Stimulated activated memory B cell treated with anti-CD40 and anti-IgM and Interleukin-4, amounts not matched to agents 10 μg/mL and 1 μg/mL and 100 μg/mL, for 72 hours (primary cell): ENCODE measurements at places on chromosomes 12 and 14.

DNA sequence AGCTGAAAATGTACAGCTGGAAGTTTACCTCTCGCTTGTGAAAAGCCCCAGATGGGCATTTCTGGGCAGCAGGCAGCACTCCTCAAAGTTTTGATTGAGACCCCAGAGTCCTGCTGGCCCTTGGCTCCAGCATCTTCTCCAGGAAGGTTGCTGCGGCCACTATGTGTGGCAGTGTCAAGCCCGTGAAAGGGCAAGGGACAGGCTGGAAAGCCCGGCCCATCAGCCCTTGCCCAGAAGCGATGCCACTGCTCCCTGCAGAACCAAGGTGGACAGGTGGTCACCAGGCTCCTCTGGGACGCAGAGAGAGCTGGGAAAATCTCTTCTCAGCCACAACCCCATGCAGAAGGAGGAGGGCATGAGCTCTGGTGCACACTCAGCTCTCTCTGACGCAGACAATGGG is 73.5 kb upstream of the BCL11B start:
- ATAC-seq: no peak

DNA sequence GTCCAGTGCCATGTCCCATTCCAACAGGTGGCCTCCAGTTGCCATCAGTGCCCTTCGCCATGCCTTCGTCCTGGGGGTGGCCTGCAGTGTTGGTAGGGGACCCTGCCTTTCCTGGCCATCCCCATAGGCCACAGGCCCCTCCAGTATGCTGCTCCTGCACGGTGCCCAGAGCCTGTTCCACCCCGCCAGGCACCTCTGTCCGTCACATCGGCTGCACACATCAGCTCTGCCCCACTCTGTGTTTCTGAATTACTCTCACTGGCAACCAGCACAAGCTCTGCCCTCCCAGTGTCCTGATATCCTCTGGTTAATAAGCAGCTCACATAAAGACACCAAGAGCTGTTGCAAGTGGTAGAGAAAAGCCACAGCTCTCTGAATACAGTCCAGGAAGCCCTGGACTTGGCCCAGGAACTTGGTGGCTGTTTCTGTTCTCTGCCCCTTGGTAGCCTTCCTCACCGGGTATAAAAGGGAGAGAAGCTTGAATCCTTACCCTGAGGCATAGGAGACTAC is 31.3 kb upstream of the ATP2A2 start:
- ATAC-seq: no peak

DNA sequence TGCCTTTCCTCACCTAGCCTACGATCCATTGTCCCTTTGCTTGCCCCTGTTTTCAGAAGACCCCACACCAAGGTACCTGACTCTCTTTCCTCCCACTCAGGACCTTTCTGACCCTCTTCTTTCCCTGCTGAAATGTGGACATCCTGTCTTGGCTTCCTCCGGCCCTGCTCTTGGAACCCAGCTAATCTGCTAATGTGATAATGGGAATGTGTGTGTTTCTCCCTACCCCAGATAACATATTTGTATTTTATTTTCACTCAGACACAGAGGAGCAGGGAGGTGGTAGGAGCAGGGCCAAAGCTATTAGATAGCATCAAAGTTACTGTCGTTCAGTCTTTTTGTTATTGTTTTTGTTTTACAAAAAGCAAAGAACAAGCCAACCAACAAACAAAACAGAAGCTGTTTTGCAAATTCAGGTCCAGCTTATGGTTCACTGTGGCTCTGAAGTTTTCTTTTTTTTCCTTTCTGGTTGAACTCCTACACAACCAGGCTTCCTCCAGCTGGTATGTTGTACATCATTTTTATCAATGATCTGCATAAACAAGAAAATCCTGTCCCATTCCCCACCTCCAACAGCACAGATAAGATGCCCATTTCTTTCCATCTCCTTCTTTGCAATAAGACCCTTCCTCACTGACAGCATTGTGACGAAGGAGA is 137.3 kb downstream of the C12orf75 start:
- ATAC-seq: no peak

- no peak for ATAC-seq
Observed at GRCh38 chr14:33941718-33942117, 9.2 kb downstream of the EGLN3 start.

GRCh38 chr12:13102461-13103195 is 839 bp downstream of the GSG1 start:
- no peak for ATAC-seq

GRCh38 chr12:4539167-4539870 is 629 bp downstream of the RAD51AP1 start:
- ATAC-seq: no peak

DNA sequence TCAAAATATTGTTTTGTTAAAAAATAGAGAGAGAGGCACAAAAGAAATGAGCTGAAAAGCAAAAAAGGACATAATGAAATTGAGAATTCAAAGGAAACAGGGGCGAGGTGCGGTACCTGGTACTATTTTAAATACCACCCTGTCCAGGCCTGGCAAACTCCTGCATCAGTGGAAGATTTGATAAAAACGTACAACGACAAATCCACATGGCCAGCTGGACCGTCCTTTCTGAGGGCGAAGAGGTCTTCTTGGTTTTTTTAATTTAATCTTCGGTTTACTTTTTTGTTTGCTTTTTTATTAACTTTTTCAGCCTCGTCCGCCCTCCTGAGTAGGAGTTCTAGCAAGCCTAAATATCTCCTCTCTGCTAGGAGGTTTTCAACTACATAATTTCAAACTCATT is 11.9 kb downstream of the BCL11B start:
- no peak for ATAC-seq

- ATAC-seq: no peak
Observed at GRCh38 chr14:56304456-56304855, 186.2 kb downstream of the PELI2 start.

DNA sequence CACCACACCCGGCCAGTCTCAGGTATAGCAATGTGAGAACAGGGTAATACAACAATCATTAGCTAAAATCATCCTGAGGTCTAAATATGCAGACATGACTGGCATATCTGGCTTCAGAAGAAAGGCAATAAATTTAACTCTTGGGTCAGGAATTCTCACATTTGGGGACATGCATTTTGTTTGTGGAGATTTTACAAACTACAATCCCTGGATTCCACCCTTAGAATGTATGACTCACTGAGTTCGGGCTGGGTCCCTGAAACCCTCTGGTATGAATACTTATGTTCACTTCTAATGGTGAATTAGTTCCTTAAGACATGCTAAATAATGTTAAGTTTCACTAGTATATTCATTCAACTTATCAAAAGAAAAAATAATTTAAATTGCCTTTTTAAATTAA is 98.9 kb upstream of the HMGA2 start:
- no peak for ATAC-seq

DNA sequence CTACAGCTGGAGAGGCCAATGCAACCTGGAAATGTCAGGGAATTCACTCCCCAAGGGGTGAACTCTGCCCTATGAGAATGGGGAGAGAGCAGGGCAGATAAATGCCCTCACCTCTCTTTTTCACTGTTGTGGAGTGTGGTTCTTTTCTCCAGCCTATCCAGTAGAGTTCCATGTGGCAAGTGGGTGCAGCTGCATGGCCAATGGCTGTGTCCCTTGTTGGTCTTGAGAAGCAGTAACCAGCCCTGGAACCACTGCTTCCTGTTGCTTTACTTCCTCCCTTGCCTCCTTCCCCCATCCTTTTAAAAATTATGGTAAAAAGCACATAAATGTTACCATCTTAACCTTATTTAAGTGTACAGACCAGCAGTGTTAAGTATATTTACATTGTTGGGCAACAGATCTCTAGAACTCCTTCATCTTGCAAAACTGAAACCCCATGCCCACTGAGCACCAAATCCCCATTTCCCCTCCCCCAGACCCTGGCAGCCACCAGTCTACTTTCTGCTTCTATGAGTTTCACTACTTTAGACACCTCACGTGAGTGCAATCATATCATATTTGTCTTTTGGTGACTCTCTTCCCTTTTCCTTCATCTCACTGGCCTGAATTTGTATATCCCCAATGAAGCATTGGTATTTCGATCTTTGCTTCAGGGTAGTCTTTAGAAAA is 77.0 kb upstream of the GRIP1 start:
- ATAC-seq: no peak
